ENCODE measurements at places on chromosomes 12 and 14.

DNA sequence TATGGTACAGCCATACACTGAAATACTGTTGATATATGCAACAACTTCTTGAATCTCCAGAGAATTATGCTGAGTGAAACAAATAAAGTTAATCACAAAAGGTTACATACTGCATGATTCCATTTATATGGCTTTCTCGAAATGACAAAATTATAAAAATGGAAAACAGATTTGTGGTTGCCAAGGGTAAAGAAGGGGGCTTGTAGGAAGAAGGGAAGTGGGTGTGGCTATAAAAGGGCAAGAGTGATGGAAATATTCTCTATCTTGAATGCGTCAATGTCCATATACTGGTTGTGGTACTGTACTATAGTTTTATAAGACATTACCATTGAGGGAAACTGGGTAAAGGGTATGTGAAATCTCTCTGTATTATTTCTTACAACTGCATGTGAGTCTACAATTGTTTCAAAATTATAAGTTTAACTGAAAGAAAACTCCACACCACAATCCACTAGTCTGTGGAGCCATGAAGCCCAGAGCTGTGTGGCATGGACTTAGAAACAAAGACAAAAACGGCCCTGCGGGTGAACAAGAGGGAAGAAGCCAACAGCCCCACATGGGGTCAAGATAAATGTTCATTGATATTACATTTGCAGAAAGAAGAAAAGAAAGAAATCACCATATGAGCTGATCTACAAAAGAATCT lies 18.3 kb upstream of the TSPAN11 start:
- no peak for DNase-seq

DNA sequence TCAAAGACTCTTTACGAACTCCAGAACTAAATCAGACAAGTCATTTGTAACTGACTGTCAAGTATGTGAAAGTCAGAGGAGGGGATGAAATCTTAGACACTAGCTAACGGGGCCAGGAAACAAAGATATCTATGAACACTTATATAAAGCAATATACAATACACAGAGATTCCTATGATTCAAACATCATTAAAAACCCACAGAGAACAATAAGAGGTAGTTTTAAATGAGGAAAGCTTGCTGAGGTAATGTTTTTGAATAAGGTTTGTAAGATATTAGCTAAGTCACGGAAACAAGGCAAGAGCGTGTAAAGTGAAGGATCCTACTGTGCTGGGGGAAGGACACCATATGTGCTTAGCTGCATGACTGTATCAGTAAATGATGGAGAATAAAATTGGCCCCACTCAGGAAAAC lies 36.7 kb downstream of the SAV1 start:
- DNase-seq, result no peak

DNA sequence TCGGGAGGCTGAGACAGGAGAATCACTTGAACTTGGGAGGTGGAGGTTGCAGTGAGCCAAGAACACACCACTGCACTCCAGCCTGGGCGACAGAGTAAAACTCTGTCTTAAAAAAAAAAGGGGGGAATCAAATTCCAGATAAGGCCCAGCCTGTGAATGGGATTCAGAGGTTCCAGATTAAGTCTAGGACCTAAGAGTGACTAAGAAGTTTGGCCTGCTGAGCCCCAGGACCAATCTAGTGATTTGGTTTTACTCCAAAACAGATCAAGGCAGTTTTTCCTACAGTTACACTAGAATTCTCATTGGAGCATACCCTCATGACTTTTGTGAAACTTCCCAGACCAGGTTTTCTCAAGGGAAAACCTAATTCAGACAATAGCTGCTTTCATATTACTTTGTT lies 22.8 kb downstream of the EXOC5 start:
- no peak for DNase-seq

DNA sequence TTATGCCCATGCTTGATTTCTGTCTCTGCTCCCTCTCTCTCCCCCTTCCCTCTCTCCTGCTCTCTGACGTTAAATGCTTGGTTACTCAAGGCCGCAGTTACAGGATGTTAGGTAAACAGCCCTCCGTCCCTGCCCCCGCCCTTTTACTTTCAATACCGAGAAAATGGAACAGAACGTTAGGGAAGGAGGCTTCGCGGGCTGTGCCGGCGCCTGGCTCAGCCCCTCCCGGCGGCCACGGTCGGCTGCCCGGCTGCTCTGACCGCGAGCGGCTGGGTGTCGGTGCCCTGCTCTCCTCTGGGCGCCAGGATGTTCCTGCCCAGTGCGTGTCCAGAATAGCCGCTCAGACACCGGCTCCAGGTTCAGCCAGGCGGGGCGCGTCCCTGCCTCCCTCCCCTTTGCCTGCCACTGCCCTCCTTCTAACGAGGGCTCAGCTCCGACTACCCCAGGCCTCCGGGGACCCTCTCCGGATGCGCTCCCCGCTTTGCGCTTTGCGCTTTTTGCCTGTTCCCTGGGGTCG lies 166.1 kb downstream of the ADCK1 start:
- DNase-seq, result no peak

GRCh38 chr14:94054401-94054800 lies 26.6 kb downstream of the DDX24 start:
- DNase-seq, result no peak

- DNase-seq, result no peak
Observed at GRCh38 chr12:114406984-114407841, 1.3 kb upstream of the TBX5 start.

DNA sequence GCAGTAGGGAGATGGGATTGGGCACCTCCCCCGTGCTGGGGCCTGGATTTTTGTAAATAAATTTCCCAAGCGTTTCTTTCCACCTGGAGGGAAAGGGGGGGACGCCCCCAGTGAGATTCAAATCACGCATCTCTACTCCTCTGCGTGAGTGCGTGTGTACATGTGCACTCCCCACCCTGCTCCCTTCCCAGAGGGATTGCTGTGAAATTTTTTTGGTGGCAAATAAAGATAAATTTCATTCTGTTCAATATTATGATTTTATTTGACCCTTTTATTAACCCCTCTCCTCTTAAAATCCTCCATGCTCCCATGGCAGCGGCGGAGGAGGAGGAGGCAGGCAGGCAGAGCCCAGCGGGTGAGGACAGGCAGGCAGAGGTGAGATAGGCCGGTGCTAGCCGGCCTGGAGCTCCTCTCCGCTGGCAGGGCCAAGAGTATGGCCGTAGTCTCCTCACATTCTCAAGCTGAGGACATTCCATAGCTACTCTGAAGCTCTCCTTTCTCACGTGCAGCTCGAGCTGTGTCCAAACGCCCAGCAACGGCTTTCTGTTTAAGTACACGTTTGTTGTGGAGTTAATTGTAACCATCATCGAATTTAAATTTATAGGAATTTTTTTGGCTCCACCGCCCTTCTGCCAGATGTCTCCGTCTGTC lies 1.5 kb upstream of the HOTAIR start:
- DNase-seq, result no peak

GRCh38 chr12:3792623-3793288 lies 39.8 kb upstream of the CRACR2A start:
- no peak for DNase-seq

Measured in T-cell (primary cell).